ENCODE measurements at places on chromosomes 2 and 18. TPM values are rescaled to one million over a fixed set of nuclear protein-coding genes. Genes with fewer than 3 reads are reported as not detected.

DNA sequence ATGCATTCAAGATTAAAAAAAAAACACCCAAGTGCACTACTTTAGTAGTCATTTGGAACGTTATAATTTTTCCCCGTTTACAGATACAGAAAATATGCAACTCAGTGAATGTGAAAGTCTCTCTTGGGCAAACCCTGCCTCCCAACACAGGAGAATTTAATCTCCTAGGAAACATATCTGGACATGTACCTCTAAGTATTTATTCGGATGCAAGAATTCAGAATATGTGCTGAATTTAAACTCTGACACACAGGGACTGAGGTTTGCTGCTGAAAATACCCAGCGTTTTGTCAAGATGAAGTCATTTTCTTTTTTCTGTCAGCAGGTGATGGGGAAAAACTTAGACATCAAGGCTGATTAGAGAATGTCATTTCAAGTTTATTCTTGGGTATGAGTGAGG, 105.4 kb downstream of the ACKR3 start:
- DNase-seq, result no peak

- DNase-seq, result no peak
These were observed 92.6 kb upstream of the CERS6 start for GRCh38 chr2:168363347-168364092.

GRCh38 chr2:156115338-156115737, 217.2 kb downstream of the NR4A2 start:
- DNase-seq, result no peak

DNA sequence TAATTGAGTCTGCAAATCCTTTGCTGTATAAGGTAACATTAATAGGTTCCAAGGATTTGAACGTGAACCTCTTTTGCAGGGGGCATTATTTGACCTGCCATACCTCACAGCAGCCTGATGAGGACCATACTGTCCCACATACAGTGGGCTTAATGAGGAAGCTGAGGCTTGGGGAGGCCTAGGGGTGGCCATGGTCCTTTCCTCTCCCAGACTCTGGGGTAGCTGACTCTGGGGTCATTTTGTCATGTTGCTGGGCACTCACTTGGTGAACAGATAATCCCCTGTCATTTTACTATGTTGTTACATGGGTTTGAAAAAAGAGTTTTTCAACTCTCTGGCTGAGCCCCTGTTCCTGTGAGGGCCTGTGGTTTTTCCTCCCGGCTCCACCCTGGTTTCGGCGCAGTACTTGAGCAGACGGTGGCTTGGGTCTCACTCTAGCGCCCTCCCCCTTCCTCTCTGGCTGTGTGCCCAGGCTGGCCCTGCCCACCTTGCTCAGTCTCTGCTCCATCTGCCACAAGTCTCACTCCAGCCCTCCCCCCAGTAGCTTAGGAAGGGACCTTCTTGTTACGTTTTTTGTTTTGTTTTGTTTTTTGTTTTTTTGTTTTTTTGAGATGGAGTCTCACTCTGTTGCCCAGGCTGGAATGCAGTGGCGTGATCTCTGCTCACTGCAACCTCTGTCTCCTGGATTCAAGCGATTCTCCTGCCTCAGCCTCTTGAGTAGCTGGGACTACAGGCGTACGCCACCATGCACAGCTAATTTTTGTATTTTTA, 21.0 kb downstream of the INPP4A start:
- DNase-seq, result no peak

DNA sequence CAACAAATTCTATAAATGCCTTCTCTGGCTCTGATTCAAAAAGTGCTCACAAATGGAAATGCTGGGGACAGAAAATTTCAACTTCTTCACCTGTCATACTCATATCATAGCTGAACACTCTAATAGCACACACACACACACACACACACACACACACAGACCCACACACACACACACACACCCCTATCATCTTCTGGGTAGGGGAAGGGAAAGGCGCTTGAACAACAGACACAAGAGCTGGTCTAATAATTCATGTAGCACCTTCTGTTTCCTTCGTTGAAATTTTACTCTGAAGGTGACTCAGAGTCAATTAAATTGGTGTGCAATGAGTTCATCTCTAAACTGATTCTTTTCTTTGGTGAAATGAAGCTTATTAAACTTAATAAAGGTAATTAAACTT, 32.9 kb downstream of the CD28 start:
- DNase-seq, result no peak

GRCh38 chr2:20615466-20616241, 35.2 kb downstream of the HS1BP3 start:
- DNase-seq, result peak; percentile 41

GRCh38 chr2:113232740-113233139, 46.0 kb downstream of the PAX8 start:
- DNase-seq, result no peak

- no peak for DNase-seq
These were observed 283.5 kb downstream of the LRATD1 start for GRCh38 chr2:14915983-14916382.

GRCh38 chr2:145806546-145806945, 1286.6 kb upstream of the ZEB2 start:
- no peak for DNase-seq

- DNase-seq, result no peak
These were observed 66.7 kb downstream of the ETAA1 start for GRCh38 chr2:67463810-67464209.

GRCh38 chr2:38876407-38876806, 631 bp downstream of the MORN2 start:
- DNase-seq, result no peak

GRCh38 chr2:46147626-46148368, 149.4 kb upstream of the EPAS1 start:
- DNase-seq, result no peak

DNA sequence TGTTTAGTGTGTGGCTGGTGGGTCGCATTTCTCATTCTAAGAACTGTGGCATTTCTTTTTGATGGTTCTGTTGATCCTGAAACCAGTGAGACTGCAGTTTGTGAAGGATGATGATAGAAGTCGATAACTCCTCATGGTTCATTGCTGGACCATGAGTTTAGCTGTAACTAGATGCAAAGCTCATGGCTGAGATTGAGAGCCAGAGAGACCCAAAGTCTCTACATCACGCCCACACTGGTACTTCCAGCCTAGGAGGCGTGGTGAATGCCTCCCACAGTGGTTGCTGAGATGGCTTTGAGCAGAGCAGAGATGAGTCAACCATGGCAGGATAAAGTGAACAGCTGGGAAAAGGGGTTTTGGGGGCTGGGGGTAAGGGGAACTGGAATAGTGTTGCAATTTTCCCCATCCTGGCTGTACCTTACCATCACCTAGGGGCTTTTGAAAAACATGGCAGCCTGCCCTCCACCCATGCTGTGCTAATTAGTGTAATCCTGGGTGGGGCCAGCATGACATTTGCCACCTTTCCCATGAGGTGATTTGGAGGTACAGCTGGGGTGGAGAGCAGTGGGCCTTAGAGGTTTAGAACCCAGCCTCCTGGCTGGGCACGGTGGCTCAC, 24.1 kb downstream of the INPP4A start:
- DNase-seq, result no peak

ACTG2 gene
- total RNA-seq, result not detected

PTPRM gene
- 19.2 TPM for total RNA-seq

DYNAP gene
- not detected for total RNA-seq
